B cell (primary cell): ENCODE measurements at places on chromosomes 7 and 10. TPM values are rescaled to one million over a fixed set of nuclear protein-coding genes. Genes with fewer than 3 reads are reported as not detected.

Gene SPDYE6
- total RNA-seq = not detected in 2 replicates

Gene ZNF467
- total RNA-seq = 0.32 and 0.39 TPM in 2 replicates

Gene ATG9B
- 4.2 and 5.1 TPM in 2 replicates for total RNA-seq

Gene PPP1R3C
- not detected in 2 replicates for total RNA-seq

Gene CCM2
- 144 and 150 TPM in 2 replicates for total RNA-seq

Gene TMEM213
- not detected in 2 replicates for total RNA-seq

Gene CDH23
- 0.37 and 0.39 TPM in 2 replicates for total RNA-seq

Gene ITGB8
- 0.30 and 0.32 TPM in 2 replicates for total RNA-seq

Gene GPR15LG
- not detected in 2 replicates for total RNA-seq

Gene TMEM139
- not detected in 2 replicates for total RNA-seq

Gene PRSS1
- total RNA-seq = not detected in 2 replicates

Gene PAPOLB
- 0.07 TPM in 1 of 2 replicates, not detected in the other for total RNA-seq

Gene STEAP2
- not detected in 2 replicates for total RNA-seq

Gene IDI2
- total RNA-seq = not detected in 2 replicates

Gene FGFR2
- not detected in 2 replicates for total RNA-seq

Gene NPFFR1
- not detected in 2 replicates for total RNA-seq

Gene SDK1
- 0.66 and 2.0 TPM in 2 replicates for total RNA-seq

Gene MCM10
- 0.15 and 0.42 TPM in 2 replicates for total RNA-seq

Gene HMX2
- total RNA-seq = not detected in 2 replicates

Gene FGL2
- 6.5 and 7.0 TPM in 2 replicates for total RNA-seq

Gene GIMAP1
- total RNA-seq = 0.30 and 0.44 TPM in 2 replicates

Gene ACADSB
- 27.8 and 27.9 TPM in 2 replicates for total RNA-seq

Gene TSPAN33
- 111 and 117 TPM in 2 replicates for total RNA-seq

Gene SPDYE1
- total RNA-seq = 0.10 TPM in 1 of 2 replicates, not detected in the other

Gene TBXAS1
- total RNA-seq = 8.1 and 14.2 TPM in 2 replicates

Gene FOXL3
- not detected in 2 replicates for total RNA-seq

Gene GDF10
- not detected in 2 replicates for total RNA-seq

Gene ZDHHC4
- 38.5 and 49.4 TPM in 2 replicates for total RNA-seq

Gene RNF32
- total RNA-seq = 2.3 and 3.4 TPM in 2 replicates

Gene NT5C2
- 80.8 and 91.0 TPM in 2 replicates for total RNA-seq

Gene PNLIPRP1
- total RNA-seq = not detected in 2 replicates

Gene BBS9
- 45.2 and 48.4 TPM in 2 replicates for total RNA-seq

Gene CPA2
- not detected in 2 replicates for total RNA-seq

Gene EN2
- not detected in 2 replicates for total RNA-seq

Gene ASAH2
- total RNA-seq = 0.44 and 1.9 TPM in 2 replicates

Gene NEUROD6
- total RNA-seq = not detected in 2 replicates

Gene SPDYE9
- not detected in 2 replicates for total RNA-seq

Gene SFTPA1
- total RNA-seq = not detected in 2 replicates

Gene MNX1
- not detected in 2 replicates for total RNA-seq

Gene PRSS37
- total RNA-seq = not detected in 2 replicates

Gene C10orf53
- not detected in 2 replicates for total RNA-seq

Gene SERPINE1
- 0.07 TPM in 1 of 2 replicates, not detected in the other for total RNA-seq

Gene LIPM
- total RNA-seq = not detected in 2 replicates

Gene GJD4
- total RNA-seq = not detected in 2 replicates

Gene FAM131B
- 0.05 and 0.12 TPM in 2 replicates for total RNA-seq

Gene OR6B1
- not detected in 2 replicates for total RNA-seq

Gene SKIDA1
- 0.10 TPM in 1 of 2 replicates, not detected in the other for total RNA-seq

Gene LRGUK
- total RNA-seq = 0.49 and 0.87 TPM in 2 replicates

Gene PDE6C
- not detected in 2 replicates for total RNA-seq

Gene ZNF32
- 29.6 and 35.8 TPM in 2 replicates for total RNA-seq

Gene CPVL
- 0.41 TPM in 1 of 2 replicates, not detected in the other for total RNA-seq

Gene RELN
- not detected in 2 replicates for total RNA-seq

Gene IL2RA
- 52.7 and 56.7 TPM in 2 replicates for total RNA-seq

Gene DYNC1I1
- not detected in 2 replicates for total RNA-seq

Gene NANOS1
- 0.24 and 0.69 TPM in 2 replicates for total RNA-seq
